ENCODE measurements at places on chromosomes 7 and 10. TPM values are rescaled to one million over a fixed set of nuclear protein-coding genes. Genes with fewer than 3 reads are reported as not detected.

CADPS2 gene
- total RNA-seq = 0.09 TPM

ENO4 gene
- total RNA-seq = 0.14 TPM

SMO gene
- 13.6 TPM for total RNA-seq

GIMAP4 gene
- not detected for total RNA-seq

ACTA2 gene
- 20.5 TPM for total RNA-seq

Data from A549 treated with GW870086 at 1 μM for 4 hours (cell line).